ENCODE measurements at places on chromosomes 11 and 22. TPM values are rescaled to one million over a fixed set of nuclear protein-coding genes. Genes with fewer than 3 reads are reported as not detected.

DNA sequence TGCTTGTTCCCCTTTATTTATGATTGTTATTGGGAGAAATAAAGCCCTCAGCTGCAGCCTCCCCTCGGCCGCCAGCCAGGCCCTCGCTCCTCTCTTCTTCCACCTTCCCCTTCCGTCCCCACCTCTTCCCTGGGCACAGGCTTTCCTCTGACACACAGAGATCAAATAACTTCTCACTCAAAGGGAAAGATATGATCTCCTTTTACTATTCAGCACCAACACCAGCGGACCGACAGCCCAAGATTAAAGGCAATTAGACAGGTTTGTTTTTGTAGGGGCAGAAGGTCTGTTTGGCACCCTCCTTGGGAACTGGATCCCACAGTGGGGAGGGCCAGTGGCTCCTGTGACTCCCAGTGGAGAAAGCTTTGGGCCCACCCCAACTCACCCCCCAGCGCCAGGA, 23.0 kb downstream of the NECTIN1 start:
- no peak for DNase-seq

The BAIAP2L2 gene
- total RNA-seq = not detected

The ARHGAP8 gene
- 1.4 TPM for total RNA-seq

The CCDC15 gene
- total RNA-seq = 2.5 TPM

The KCNJ4 gene
- total RNA-seq = 9.7 TPM

DNA sequence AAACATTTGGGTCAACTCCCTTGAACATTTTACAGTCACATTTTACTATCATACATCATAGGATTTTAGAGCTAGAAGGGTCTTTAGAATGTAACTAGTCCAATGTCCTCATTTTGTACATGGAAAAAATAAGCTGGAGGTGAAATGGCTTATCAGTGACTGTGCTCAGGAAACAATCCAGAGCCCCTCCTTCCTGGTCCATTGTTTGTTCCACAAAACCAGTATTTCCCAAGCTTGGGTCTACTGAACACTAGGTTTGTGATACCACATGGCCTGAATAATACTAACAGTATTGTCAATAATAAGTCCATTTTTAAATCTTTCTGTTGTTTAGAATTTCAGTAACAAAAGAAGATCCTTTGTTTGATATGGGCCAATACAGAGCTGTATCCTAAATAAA, 27.1 kb downstream of the PDGFD start:
- DNase-seq = no peak
